IMR-90 (cell line): ENCODE measurements at places on chromosomes 5 and 9.
A peak's percentile ranks its signal among the peaks of the same experiment; 100 is the strongest.

DNA sequence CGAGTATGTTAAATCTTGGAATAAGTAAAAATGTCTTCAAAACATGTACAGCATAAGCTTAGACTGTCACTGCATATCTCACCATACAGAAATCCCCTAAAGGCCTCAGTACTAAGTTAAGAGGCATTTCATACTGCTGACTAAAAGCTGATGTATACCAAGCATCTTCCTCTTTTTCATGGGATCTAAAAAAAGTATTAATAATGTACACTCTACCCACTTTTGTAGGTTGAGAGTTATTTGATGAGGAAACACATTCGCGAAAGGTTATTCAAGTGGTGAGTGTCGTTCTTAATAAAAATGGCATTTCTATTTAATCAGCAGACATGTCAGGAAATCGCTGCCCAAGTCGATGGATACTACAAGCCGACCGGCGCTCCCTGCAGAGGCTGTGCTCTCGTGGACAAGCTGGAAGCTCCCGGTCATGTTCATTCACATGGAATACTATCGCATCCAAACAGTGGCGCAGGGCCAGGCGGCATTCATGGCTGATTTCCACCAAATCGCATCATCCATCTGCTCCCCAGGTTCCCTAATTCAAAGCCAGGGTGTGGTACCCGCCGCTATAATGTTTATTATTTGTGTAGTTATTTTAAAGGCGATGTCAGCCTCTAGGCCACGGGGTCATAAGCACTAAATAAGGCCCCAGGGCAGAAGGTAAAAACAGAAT, 724 bp downstream of the SGTB start:
- peak; percentile 83 for DNase-seq

DNA sequence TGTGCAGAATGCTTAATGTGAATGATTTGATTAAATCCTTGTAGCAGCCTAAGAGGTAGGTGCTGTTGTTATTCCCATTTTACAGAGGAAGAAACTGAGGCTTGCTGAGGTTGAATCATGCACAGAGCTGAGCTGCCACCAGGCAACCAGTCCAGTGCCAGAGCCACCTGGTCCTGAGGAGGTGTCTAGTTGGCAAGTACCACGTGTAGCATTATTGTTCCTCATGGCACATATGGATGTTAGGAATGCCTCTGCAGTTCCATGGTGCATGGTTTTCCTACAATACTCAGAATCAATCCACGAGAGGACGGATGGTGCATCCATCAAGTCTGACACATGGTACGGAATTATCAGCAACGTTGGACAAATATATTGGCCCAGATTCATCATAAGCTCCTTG, 8.9 kb downstream of the UBE2QL1 start:
- DNase-seq, result no peak

DNA sequence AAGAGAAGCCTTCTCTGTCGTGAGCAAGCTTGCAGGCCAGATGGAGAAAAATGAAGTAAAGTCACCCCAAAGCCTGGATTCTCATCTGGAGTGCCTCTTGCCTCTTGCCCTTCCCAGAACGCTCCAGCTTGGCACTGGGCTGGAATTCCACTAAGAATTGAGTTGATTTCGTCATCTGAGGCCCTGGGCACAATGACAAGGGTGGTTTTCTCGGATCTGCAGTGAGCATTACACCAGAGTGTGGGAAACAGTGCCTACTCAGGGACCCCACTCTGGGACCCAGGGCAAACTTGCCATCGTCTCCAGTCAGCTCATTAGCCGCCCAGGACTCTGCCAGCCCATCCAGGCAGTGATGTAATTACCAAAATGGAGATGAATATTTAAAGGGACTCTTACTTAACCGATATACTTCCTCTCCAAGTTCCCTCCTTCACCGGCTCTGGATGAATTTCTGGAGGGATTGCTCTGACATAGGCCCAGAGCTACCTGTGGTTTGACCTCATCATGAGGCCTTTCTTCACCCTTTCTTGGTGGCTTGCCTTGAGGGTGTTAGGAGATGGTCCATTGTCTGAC, 44.7 kb upstream of the LCP2 start:
- DNase-seq, result no peak

GRCh38 chr5:53476531-53477480, 3.6 kb upstream of the FST start:
- DNase-seq, result no peak

DNA sequence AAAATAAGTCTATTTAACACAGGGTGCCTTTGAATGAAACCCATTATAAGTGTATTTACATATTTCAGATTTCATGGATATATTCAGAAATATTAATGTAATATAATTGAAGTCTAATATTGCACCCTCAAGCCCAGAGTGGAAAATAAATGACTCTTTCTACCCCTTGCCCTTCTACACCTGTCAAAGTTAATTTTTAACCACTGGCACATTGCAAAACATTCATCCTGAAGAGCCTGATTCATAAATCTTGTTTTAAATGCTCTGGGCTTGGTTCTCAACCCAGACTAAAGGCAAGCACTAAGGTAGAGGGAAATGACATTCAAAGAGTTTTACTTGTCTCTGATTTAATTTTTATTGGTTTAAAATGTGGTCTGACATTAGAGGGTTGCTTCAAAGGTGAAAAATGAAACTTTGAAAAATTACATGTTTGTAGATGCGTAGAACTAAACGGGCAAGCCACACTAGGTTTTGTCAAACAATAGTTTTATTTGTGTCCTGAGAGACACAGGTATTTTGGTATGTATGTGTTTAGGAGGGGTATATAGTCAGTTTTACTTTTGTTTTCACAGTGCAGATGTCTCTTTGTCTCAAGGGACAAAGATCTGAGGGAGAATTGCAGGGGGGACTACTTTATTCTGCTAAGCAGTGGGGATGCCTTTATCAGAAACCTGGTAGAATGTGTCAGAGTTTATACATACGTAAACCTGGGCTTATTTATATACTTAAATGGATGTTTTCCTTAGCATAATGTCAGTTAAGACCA, 69.7 kb downstream of the PIK3R1 start:
- DNase-seq, result no peak

DNA sequence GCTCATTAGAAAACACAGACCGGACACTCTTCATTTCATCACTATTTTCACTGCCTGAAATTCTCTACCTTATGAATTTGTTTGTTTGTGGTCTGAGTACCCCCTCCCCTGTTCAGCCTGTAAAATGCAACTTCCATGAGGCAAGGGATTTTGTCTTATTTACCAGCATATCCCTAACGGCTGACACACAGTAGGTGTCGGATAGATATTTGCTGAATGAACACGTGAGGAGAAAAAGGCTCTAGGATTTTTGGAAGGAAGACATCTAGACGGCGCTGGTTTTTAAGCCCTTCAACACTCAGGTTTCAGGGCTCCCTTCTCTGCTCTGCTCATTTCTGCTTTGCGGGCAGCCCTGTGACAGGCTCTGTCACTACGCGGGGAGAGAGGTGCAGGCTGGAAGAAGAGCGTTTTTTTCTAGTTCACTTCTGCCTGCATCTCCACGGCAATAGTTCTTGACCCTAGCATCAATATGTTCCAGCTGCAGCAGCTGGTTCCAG, 41.0 kb downstream of the KCNMB1 start:
- DNase-seq, result no peak

DNA sequence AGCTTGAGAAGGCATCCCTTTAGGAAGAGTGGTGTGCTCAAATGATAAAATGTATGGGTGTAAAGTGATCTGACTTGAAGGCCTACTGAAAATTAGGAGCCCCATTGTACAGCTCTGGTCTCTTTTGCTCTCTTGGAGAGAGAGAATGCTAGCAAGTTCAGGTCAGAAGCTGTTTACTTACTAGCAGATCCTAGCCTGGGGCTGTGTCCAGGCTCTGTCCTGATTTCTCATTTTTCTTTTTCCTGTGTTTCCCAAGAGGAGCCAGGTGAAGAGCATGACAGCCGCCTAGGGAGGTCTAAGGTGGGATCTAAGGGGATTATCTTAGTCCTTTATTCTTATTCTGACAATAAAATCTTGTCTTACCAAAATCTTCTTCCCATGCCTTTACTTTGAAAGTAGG, 272.8 kb downstream of the NNT start:
- no peak for DNase-seq

DNA sequence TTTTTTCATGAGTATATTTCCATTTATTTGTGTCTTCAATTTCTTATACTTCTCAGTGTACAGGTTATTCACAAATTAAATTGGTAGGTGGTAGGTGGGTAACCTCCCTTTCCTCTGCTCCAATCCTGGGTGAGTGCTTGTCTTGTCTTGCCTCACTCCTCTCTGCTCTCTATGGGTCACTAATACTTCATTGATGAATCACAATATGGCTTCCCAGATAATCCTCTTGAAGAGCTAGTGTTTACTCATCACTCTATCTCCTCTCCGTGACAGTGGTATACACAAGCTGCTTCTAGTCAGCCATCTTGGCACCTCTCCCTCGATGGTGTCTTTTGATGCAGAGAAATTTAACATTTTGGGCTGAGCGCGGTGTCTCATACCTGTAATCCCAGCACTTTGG, 331.8 kb upstream of the NMUR2 start:
- DNase-seq, result no peak

DNA sequence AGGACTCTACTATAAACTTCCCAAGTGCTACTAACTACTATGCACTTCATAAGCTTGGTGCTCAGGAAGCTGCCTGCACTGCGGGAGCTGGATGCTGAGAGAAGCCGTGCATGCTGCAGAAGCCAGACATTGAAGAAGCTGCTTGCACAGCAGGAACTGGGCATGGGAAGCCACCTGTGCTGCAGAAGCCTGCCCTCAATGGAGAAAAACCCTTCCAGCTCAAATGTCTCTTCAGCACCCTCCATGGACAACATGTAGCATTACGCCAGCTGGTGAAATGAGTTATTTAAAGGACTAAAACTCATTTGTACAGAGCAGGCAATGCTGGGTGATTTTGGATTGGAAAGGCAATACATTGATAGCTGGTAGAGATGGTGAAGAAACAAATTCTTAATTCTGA, 247.2 kb downstream of the KIF4B start:
- DNase-seq, result no peak

- no peak for DNase-seq
Observed at GRCh38 chr9:133234577-133235322, 25.7 kb upstream of the OBP2B start.

DNA sequence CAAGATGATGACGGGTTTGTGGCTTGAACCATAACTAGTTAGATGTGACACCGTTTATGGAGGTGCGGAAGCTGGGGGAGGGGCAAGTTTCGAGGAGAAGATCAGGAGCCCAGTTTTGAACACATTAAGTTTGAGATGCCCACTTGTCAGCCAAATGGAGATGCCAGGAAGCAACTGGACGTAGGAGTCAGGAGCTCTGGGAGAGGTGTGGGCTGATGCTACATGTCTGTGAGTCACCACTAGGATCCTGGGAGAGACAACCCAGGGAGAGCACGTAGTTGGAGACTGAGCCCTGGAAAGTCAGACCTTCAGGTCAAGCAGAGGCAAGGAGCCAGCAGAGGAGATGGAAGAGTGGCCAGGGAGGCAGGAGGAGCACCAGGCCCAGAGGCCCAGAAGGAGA, 48.8 kb upstream of the SLC25A51 start:
- DNase-seq, result peak; percentile 96

DNA sequence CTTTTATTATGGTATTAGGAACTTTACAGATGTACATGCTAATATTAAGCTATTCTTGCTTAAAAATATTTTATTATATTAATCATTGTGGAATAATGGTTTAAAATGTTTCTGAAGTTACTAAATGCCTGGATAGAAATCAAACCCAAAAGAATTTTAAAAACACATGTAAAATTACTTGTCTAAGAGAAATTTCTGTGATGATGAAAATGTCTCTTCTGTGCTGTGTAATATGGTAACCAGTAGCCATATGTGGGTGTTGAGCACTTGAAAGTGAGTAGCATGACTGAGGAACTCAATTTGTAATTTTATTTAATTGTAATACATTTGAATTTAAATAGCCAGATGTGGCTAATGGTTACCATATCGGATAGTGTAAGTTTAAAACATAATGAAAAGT, 66.7 kb upstream of the HSPB3 start:
- no peak for DNase-seq

DNA sequence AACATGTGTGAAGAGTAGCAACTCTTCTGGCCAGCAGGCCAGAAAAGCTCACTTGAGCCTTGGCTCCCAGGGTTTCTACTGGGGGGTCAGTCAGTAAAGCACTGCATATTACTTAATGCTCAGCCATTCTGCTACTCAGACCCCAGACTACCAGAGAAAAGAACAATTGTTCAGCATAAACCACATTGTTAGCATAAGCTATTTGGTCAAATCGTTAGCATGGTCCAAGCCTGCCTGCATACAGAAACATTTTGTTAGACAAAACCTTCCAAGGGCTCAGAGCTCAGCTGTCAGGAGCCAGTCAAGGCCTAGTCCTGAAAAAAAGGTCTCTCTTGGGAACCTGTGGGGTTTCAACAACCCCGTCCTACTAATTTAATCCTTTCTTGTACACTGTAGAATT, 449.3 kb downstream of the PRR16 start:
- no peak for DNase-seq

GRCh38 chr5:135329913-135330797, 68.9 kb downstream of the MACROH2A1 start:
- DNase-seq, result no peak

- DNase-seq, result peak; percentile 34
Observed at GRCh38 chr9:78001946-78002731, 29.5 kb downstream of the GNAQ start.

GRCh38 chr9:120474591-120475243, 105.2 kb downstream of the CDK5RAP2 start:
- peak; percentile 22 for DNase-seq

GRCh38 chr9:124769549-124770358, 1.4 kb downstream of the NR6A1 start:
- DNase-seq, result no peak

DNA sequence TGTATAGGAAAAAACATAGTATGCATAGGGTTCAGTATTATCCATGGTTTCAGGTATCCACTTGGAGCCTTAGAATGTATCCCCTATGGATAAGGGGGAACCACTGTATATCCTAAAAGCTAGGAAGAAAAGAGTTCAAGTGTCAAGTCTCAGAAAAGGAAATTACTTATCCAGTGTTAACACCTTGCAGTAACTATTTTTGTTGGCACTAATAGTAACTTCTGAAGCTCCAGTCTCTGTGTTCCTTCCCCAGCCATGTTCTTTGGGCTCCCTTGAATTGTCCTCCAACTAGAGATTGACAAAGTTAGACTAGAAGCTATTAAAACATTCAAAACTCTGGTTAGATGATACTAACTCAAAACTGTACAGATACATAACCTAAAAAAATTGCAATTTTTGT, 370.8 kb downstream of the NFIB start:
- no peak for DNase-seq

- no peak for DNase-seq
Observed at GRCh38 chr9:134548185-134548584, 93.4 kb upstream of the COL5A1 start.

GRCh38 chr5:116531117-116531516, 43.5 kb downstream of the SEMA6A start:
- no peak for DNase-seq
